AG04449 (cell line): ENCODE measurements at places on chromosomes 7 and 10.

GRCh38 chr7:50450590-50451032 is 461 bp upstream of the FIGNL1 start:
- DNase-seq: no peak

- DNase-seq: no peak
Observed at GRCh38 chr7:82234457-82235049, 209.0 kb downstream of the CACNA2D1 start.

DNA sequence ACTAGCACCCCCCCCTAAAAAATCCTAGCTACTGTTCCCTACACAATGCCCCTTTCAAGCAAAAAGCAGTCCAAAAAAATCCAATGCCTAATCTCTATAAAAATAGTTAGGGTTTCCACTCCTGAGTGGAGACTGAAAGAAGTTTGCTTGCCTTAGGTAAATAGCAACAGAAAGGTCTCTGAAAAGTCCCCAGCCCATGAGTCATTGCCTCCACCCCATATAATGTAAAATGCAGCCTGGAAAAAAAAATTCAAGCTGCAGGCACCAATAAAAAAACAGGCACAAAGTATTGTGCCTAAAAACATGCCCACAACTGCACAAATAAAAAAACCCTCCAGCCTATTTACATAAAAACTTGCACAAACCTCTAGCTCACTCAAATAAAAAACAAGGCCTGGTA is 47.5 kb downstream of the ZNF680 start:
- DNase-seq: no peak

GRCh38 chr10:67852761-67853160 is 14.8 kb upstream of the DNAJC12 start:
- no peak for DNase-seq

DNA sequence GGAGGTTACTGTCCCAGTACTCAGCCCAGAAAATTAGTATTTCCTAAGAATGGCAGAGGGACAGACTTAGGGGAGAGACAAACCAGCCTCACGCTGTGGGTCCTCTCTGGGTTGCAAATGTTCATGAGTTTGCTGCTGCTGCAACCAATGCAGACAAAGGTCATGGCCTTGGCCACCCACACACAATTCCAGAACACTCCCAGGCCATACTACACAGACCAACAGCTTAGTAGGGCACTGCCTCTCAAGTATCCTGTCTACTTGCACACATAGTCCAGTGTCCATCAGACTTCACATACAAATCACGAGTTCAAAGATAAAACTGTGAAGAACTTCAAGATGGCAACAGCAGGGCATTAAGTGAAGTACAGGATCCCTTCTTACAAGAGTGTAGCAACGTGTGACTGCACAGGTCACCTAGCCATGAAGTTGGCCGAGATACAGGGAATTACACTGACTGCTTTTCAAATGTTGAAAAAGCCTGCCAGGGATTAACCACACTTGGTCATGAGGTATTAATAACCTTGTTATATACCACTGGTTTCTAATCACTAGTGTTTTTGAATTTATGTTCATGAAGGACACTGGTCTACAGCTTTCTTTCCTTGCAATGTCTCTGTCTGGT is 40.0 kb downstream of the ZNF33B start:
- no peak for DNase-seq

DNA sequence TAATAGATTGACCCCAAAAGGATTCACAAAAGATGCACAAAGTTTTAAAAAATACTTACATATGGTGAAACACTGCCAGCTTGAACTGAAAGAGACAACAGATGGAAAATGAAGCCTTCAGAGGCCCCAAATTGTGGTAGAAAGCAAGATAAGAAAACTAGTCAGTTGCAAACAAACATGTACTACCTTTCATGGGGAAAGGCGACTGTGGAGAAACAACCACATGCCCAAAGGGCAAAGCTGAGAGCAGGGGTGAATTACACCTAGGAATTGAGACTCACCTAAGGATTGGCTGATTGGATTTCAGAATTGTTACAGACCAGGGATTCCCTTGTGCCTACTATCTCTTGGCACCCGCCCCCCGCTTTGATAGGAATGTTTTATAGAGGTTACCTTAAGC is 13.1 kb downstream of the EPC1 start:
- no peak for DNase-seq

DNA sequence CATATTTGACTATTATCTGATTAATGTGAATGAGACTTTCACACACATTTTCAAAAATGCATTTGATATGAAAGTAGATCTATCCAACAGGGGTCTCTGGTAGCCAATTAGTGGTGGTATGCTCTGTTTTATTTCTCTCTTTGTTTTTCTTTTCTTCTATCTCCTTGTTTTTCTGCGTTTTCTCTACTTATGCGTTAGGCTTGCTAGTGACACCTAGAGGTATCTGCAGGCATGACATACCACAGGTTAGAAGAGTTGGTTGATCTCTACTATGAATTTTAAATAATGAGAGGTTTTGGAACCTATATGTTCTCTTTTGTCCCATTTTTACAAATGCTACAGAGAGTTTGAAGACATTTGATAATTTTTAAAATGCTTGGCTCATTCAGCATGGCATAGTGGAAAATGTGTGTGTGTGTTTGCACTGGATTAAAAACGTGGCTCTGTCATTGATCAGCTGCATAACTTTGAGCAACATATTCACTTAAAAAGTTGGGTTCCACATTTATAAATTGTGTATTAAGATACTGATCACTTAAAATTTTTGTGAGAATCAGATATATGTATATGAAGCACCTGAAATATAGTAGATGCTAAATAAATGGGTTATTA is 28.1 kb upstream of the PLXDC2 start:
- DNase-seq: no peak

DNA sequence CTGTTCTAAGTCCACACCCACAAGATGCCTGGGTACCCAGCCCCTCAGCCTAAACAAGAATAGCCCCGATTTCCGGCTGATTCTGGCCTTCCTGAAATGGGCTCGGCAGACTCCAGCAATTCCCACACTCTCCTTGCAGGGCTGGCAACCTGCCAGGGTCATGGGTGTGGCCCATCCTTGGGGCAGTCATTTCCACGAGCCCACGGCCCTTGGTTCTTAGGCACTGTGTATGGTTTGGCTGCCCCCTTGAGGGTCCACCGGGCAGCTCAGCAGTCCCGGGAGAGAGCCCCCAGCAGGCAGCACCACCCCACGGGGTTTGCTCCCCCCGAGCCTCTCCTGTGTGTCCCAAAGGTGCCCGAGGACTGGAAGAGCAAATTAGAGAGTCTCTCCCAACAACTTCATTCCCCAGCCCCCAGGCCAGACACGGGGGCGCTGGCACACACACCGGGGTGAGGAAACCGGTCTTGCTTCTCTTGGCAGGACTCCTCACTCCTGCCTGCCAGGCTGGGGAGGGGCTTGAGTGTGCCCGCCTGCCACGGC is 142.2 kb downstream of the EMX2 start:
- DNase-seq: no peak

DNA sequence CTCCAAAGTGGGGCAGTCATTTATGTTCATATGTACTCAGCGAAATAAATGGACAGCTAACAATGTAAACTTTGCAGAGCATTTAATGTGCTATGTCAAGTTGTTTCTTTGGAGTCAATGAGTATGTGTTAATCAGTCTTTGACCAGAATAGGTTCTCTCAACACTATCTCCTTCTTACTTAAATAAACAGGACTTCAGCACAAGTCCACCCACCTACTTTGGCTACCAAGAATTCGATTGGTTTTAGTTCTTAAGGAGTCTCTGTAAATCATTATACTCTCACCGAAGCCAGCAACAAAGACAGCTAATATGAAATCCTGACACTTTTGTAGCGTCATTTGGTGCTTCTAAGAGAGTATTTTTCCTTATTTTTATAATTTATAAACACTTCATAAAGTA is 6.9 kb downstream of the WEE2 start:
- DNase-seq: no peak
